Neural progenitor cell (in vitro differentiated cells): ENCODE measurements at places on chromosomes 16 and 17. TPM values are rescaled to one million over a fixed set of nuclear protein-coding genes. Genes with fewer than 3 reads are reported as not detected.

The SPNS3 gene
- not detected in 2 replicates for total RNA-seq

The MYO15A gene
- 1.2 and 5.4 TPM in 2 replicates for total RNA-seq

The SHISA6 gene
- 3.3 and 4.3 TPM in 2 replicates for total RNA-seq

The ARHGAP44 gene
- 8.7 and 10.6 TPM in 2 replicates for total RNA-seq

The ZPBP2 gene
- total RNA-seq: not detected in 2 replicates

The CSNK2A2 gene
- 69.7 and 81.6 TPM in 2 replicates for total RNA-seq

The CPNE7 gene
- 5.2 and 21.1 TPM in 2 replicates for total RNA-seq

GRCh38 chr17:8654822-8655221 is 24.3 kb upstream of the MYH10 start:
- H3K36me3 ChIP-seq: no peaks in the 10 kb centered on the region
- no peak overlapping the region for H3K4me3 ChIP-seq
- H3K4me1 ChIP-seq: no peaks in the 10 kb centered on the region
- H3K27me3 ChIP-seq: no peaks in the 10 kb centered on the region

GRCh38 chr17:80416940-80417293 is 1.9 kb downstream of the ENDOV start:
- H3K36me3 ChIP-seq: no peaks in the 10 kb centered on the region
- peaks cover 10% of the 10 kb centered on the region for H3K4me1 ChIP-seq
- H3K4me3 ChIP-seq: no peak overlapping the region
- no peak overlapping the region for H3K27ac ChIP-seq
- DNase-seq: no peak

DNA sequence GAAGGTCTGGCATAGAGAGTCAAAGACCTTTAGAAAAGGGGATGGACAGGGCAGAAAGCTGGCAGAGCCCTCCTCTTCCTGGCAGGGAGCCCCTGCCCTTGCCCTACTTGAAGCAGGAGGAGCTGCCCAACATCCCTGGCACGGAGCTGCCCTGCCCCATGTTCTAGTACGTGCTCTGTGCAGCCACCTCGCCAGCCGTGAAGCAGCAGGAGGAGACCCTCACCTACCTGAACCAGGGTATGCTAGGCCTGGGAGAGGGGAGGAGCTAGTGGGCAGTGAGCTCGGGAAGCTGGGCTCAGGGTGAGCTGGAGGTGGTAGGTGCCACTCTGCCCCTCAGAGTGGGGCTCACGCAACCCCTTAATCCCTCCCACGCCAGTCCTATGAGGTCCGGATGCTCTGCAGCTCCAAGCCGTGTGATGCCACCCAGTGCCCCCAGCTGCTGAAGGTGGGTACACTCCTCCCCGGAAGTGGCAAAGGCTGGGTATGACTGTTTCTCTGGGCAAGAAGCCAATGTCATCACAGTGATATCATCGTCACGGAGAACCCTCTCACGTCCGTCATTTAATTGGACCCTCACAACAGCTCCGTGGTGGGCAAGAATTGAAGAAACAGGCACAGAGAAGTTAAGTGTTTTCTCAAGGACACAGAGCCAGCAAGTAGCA is 12.7 kb upstream of the STAC2 start:
- no peak overlapping the region for H3K4me3 ChIP-seq
- no peak overlapping the region for H3K27ac ChIP-seq
- no peak for DNase-seq

DNA sequence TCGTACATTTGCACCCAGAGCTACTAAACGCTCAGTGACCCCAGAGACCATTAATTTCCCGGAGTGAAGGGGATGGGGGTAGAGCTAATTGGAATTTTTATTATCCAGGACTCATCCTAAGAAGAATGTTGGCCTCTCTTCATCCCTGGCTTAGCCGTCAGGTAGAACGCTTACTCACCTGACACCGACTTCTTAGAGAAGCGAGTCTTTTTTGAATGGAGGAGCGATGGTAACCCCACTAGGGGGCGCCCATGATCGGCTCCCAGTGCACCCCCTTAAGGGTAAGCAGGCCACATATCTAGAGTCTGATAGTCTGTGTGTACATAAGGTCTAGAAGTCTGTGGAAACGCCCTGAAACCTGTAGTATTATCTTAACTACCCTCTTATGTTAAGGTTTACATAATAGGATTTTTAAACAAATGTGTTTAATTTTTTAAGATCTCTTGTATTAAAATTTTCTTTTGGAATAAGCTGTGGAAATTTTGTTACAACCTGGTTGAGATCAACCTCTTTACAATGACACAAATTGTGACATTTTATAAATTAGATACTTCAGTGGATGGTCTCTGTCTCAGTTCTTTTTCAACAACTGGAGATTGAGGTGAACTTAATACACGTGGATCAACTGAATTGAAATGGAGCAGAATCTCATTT is 229.8 kb downstream of the CPPED1 start:
- peak; percentile 70 for DNase-seq
- H3K27ac ChIP-seq: no peak overlapping the region
- H3K27me3 ChIP-seq: no peaks in the 10 kb centered on the region
- no peaks in the 10 kb centered on the region for H3K4me1 ChIP-seq
- H3K36me3 ChIP-seq: no peaks in the 10 kb centered on the region

DNA sequence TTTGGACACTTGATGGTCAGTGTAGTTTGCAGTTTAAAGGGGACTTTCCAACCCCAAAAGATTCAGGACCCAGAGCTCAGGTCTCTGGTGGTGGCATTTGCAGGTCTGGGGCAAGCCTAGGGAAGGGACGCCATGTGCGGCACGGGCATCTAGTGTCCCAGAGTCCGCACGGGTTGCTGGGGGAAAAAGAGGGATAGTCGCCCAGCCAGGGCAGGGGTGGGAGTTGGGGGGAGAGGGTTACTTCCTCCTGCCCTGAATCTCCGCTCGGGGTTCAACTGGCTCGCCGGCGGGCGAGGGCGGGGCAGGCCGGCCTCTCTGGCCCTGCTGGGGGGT is 239 bp upstream of the CA7 start:
- H3K27ac ChIP-seq: no peak overlapping the region
- H3K4me3 ChIP-seq: peak overlapping the region; percentile 63
- H3K36me3 ChIP-seq: no peaks in the 10 kb centered on the region
- peak; percentile 61 for DNase-seq

DNA sequence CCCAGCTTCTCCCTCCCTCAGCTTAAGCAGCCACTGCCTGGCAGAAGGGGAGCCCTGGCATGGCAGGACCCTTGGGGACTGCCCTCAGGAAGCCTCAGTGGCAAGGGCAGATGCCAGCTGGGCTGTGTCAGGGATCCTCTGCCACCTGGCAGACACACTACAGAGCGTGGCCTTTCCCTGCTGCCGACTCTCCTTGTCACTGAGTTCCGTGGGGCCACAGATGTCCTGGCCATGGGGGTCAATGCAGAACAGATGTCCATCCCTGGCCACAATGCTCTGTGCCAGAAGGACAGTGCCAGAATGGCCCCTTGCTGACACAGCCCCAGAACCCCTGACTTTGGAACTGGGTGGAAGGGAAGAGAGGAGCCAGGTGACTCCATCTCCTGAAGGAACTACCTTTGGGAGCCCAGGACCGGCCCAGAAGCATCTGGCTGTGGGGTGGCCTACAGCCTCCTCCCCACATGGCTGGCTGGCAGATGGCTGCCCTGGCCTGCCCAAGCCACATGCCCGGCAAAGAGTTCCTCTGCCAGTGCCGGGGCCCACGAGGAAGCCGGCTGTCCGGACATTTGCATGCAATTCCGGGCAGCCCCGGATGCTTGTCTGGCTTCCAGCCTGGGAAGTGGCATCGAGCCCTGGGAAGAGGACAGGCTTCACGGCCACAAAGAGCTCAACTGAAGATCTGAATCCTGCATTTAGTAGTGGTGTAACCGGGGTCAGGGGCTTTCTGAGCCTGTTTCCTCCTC is 24.1 kb downstream of the NPTX1 start:
- DNase-seq: no peak
- H3K27me3 ChIP-seq: peaks cover 18% of the 10 kb centered on the region
- H3K27ac ChIP-seq: no peak overlapping the region
- H3K36me3 ChIP-seq: no peaks in the 10 kb centered on the region

DNA sequence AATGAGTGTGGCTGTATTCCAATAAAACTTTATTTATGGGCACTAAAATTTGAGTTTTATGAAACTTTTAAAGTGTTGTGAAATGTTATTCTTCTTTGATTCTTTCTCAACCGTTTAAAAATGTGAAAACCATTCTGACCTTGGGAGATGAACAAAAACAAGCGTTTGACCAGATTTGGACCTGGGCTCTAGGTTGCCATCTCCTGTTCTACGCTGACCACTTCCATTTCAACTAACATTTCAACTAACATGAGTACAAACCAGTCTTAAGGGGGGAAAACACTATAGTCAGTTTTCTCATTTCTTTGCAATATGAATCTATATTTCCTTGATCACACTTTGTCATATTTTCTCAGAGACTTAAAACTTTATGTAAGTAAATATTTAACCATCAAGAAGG is 118.4 kb upstream of the IRX5 start:
- DNase-seq: no peak
- no peaks in the 10 kb centered on the region for H3K36me3 ChIP-seq
- H3K27ac ChIP-seq: no peak overlapping the region
- H3K4me3 ChIP-seq: no peak overlapping the region

DNA sequence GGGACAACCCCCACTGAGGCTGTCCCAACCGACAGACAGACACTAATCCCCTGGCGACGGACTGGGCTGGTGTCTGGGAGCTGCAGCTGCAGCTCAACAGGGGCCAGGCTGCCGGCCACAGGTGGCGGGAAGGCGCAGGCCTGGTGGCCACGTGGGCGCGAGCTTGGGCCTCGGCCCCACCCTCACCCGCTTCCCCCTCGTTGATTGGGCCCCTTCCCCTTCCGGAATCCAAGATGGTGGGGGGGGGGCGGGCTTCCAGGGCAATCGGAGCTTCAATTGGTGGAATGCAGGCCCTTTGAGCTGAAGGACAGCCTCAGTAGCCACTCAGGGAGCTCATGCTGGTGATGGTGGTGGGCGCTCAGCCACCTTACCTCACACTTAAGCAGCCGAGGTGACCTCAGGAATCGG is 8.7 kb upstream of the TBX4 start:
- H3K36me3 ChIP-seq: no peaks in the 10 kb centered on the region
- no peak overlapping the region for H3K27ac ChIP-seq
- H3K4me1 ChIP-seq: peaks cover 7% of the 10 kb centered on the region

- peaks cover 29% of the 10 kb centered on the region for H3K27me3 ChIP-seq
- no peaks in the 10 kb centered on the region for H3K36me3 ChIP-seq
- DNase-seq: peak; percentile 52
Observed at GRCh38 chr17:39737760-39738567, at the start of gene GRB7. Gene GRB7, plus strand, starts transcription at chr17:39737938. Its CDS starts 4,364 bp downstream, at chr17:39742302.

DNA sequence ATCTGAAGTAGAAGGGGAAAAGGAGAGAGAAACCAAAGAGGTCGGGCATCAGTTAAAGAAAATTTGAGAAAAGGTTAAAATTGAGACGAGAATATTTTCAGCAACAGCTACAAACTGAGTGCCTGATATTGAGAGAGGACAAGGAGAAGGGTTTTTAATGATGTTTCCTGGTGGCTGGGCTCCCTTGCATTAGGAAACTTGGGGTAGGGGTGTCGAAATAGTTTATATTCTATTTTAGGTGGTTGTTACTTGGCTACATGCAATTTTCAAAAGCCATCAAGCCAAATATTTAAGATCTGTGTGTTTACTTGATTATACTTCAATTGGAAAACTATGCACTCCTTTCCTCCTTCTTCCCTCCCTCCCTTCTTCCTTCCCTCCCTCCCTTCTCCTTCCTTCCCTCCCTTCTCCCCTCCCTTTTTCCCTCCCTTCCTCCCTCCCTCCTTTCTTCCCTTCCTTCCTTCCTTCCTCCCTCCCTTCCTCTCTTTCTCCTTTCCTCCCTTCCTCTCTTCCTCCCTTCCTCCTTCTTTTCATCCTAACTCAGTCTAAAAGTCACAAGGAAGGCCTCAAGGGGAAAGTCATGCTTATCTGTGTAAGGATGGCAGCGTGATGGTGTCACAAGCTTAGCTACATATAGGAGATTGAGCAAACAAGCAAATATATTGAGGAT is 1.8 kb upstream of the APOH start:
- no peaks in the 10 kb centered on the region for H3K27me3 ChIP-seq
- H3K27ac ChIP-seq: no peak overlapping the region
- no peaks in the 10 kb centered on the region for H3K36me3 ChIP-seq
- no peak overlapping the region for H3K4me3 ChIP-seq
- H3K4me1 ChIP-seq: no peaks in the 10 kb centered on the region

DNA sequence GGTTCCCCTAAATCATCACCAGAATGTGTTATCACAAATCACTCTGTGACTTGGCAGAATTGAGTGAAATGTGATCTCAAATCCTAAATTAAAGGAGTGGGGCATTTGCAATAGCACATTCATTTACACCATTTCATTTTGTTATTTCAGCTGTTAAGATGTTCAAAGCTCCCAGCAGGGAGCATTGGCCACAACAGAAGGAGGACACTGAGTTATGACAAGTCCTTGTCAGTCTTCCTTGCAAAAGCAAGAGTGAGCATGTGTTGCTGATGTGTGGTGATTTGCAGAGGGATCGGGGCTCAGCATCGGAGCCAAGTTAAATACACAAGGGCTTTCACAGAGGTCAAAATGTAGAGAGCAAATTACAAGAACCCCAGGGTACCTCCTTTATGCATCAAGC is 372.2 kb upstream of the CDH5 start:
- H3K36me3 ChIP-seq: no peaks in the 10 kb centered on the region
- no peak overlapping the region for H3K27ac ChIP-seq
- H3K4me3 ChIP-seq: no peak overlapping the region
- DNase-seq: no peak

DNA sequence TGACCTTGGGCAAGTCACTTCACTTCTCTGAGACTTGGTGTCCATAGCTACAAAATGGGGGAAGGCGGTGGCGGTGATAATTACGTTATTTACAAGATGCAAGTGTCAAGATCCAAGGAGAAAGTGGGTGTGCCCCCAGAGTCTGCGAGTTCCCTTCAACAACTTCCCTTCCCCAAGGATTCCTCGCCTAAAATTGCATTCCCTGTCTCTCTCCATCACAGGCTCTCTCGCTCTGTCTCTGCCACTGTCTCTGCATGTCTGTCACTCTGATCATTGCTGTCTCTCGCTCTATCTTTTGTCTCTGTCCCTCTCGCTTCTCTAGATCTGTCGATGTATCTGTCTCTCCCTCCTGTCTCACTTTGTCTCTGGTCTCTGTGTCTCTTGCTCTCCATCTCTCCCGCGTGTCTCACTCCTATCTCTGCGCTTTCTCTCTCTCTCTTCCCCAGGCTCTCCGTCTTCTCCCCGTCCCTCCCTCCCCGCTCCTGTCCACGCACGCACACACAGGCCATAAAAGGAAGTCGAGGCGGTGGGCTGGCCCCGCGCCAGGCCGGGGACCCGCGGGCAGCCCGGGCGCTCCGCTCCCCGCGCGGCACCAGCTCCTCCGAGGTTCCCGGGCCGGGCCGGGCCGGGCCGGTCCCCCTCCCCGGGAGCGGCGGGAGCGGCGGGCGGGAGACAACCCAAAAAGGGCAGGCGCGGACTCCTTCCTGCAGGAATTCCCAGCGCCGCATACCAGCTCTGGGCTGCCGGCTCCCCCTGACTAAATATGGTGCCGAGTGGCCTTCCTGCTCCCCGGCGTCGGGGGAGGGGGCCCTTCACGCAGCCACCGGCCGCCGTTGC is 1.1 kb upstream of the MYH11 start:
- DNase-seq: peak; percentile 73
- H3K4me3 ChIP-seq: peak overlapping the region; percentile 66
- no peak overlapping the region for H3K27ac ChIP-seq

DNA sequence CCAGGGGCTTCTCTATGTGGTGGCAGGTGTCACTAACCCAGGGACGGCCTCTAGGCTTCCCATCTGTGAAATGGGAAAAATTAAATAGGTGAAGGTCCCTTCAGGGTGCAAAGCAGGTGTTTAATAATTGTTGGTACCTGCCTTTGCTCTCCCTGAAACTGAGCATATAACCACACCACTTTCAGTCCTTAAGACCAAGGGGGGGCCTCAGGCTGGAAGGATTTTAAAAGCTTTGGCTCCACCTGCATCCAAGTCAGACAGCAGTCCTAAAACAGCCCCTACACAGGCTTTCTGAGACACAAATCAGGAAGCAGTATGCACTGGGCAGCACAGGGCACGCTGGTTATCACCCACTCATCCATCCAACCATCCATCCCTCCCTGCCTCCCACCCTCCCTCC is 55.0 kb downstream of the TK2 start:
- no peaks in the 10 kb centered on the region for H3K36me3 ChIP-seq
- no peaks in the 10 kb centered on the region for H3K4me1 ChIP-seq
- H3K27ac ChIP-seq: no peak overlapping the region
- no peak overlapping the region for H3K4me3 ChIP-seq
